ENCODE measurements at places on chromosomes 3 and 15.

- DNase-seq = no peak
Measured at GRCh38 chr15:35627696-35628095, 81.7 kb upstream of the DPH6 start.

GRCh38 chr3:49279376-49279775 lies 2.3 kb upstream of the C3orf62 start:
- no peak for DNase-seq

DNA sequence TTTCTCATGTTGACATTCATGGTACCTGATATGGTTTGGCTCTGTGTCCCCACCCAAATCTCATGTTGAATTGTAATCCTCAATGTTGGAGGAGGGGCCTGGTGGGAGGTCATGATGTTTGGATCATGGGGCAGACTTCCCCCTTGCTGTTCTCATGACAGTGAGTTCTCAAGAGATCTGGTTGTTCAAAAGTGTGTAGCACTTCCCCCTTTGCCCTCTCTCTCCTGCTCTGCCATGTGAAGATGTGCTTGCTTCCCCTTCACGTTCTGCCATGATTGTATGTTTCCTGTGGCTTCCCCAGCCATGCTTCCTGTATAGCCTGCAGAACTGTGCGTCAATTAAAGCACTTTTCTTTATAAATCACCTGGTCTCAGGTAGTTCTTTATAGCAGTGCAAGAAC lies 3.3 kb upstream of the UBL7 start:
- no peak for DNase-seq

GRCh38 chr3:102026656-102027055 lies 177.3 kb downstream of the NFKBIZ start:
- DNase-seq = no peak

GRCh38 chr3:40968666-40969065 lies 230.6 kb upstream of the CTNNB1 start:
- no peak for DNase-seq

GRCh38 chr3:37772773-37773354 lies 88.8 kb upstream of the CTDSPL start:
- DNase-seq = no peak

GRCh38 chr15:58264053-58264971 lies 126.1 kb downstream of the AQP9 start:
- DNase-seq = no peak

DNA sequence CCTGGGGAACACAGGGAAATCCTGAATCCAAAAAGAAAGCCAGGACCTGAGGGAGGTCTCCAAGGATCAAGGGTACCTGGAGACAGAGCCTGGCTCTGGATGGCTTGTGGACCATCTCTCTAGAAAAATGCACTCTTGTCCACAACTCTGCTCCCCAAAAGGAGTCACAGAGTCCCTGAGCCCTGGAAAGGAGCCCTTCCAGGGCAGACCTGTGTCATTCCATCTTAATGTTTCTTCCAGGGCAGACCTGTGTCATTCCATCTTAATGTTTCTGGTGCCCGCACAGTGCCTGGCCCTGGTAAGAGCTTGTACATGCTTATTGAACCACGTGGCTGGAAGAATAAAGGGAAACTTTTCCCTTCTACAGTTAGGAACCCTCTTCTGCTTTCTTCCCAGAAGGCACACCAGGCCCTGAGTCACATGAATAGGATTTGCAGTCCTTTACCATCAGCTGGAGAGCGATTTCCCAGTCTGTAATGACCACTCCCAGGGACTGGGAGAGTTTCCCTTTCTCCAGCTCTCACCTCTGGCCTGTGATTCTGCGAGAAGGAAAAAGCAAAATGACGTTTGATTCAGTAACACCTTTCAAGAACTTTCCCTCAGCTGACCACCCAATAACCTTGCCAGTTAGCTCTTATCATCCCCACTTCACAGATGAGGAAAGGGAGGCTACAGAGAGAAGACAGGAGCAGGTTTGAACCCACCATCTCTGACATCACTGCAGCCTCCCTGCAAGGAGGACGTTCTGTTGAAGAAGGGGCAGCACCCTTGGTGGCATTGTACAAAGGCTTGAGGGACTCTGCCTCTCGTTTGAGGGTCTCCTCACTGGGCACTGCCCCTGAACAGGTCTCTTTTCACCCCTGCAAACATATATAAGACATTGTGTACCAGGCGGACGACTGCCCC lies 35.8 kb upstream of the SLCO2A1 start:
- DNase-seq = no peak

DNA sequence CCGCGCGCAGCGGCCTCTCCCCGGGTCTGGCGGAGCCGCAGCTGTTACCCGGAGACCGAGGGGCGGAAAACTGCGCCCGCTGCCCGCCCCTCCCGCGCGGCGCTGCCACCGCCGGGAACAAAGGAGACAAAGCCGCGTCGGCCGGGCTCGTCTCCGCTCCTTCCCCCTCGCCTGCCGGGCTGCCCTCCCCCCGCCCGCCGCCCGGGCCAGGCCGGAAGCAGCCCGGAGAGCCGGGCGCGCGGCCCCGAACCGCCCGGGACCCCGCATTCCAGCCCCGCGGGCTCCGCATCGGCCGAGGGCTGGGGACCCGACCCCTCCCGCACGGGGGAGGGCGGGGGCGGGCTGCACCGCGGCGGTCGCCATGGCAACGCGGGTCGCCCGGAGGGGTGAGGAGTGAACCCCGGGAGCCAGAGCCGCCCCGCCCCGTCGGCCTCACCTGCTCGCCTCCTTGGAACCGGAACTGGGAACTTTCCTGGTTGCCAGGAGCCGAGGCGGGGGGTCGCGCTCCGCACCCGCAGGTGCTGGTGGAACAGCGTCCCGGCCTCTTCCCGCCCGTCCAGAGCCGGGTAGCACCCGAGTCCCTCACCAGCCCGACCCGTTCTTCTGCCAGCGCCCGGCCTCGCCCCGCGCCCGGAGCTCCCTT lies 448 bp downstream of the PLXNB1 start:
- peak; percentile 86 for DNase-seq

DNA sequence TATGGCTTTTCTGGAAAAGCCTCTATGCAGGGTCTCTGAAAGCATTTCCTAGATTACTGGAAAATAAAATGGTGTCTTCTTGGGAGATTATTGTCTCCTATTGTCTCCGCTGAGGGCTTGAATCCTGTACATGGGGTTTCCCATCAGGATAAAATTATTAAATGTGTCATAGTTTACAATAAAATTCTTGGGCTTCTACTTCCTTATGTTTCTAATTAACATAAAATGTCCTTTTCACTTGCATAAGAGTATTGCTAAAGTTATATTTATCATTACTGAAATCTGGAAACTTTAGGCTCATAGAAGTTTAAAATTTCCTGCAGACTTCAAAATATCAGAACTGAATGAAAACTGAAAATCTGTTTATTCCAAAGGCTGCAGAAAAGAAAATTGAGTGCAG lies 595.5 kb upstream of the AGTR1 start:
- DNase-seq = no peak

DNA sequence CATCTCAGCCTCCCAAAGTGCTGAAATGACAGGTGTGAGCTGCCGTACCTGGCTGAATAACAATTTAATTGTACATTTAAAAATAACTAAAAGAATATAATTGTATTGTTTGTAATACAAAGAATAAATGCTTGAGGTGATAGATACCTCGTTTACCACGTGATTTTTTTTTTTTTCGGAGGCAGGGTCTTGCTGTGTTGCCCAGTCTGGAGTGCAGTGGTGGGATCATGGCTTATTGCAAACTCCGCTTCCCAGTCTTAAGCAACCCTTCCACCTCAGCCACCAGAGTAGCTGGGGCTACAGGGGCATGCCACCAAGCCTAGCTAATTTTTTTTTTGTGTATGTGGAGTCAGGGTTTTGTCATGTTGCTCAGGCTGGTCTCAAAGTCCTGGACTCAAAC lies 15.8 kb downstream of the MFN1 start:
- DNase-seq = no peak
